Thymus (tissue), 14 donors: ENCODE measurements at places on chromosomes 13 and 19. TPM values are rescaled to one million over a fixed set of nuclear protein-coding genes. Genes with fewer than 3 reads are reported as not detected.

- H3K36me3 ChIP-seq = peaks cover 9% of the 10 kb centered on the region
- H3K4me1 ChIP-seq = peaks cover 24% of the 10 kb centered on the region
- no peak overlapping the region for H3K27ac ChIP-seq
- H3K27me3 ChIP-seq = no peaks in the 10 kb centered on the region
These were observed 74.6 kb upstream of the C13orf46 start for GRCh38 chr13:114048443-114048842.

- no peaks in the 10 kb centered on the region for H3K36me3 ChIP-seq
- H3K4me3 ChIP-seq = no peak overlapping the region
- DNase-seq = no peak
These were observed 13.0 kb downstream of the BRME1 start for GRCh38 chr19:13892870-13893269.

CDX2 gene
- 0.09 TPM for total RNA-seq

GRCh38 chr13:33308863-33309262, 23.3 kb upstream of the STARD13 start:
- H3K27me3 ChIP-seq = no peaks in the 10 kb centered on the region
- H3K4me3 ChIP-seq = no peak overlapping the region
- no peaks in the 10 kb centered on the region for H3K4me1 ChIP-seq
- no peaks in the 10 kb centered on the region for H3K36me3 ChIP-seq
- DNase-seq = no peak
- H3K27ac ChIP-seq = no peak overlapping the region

DNA sequence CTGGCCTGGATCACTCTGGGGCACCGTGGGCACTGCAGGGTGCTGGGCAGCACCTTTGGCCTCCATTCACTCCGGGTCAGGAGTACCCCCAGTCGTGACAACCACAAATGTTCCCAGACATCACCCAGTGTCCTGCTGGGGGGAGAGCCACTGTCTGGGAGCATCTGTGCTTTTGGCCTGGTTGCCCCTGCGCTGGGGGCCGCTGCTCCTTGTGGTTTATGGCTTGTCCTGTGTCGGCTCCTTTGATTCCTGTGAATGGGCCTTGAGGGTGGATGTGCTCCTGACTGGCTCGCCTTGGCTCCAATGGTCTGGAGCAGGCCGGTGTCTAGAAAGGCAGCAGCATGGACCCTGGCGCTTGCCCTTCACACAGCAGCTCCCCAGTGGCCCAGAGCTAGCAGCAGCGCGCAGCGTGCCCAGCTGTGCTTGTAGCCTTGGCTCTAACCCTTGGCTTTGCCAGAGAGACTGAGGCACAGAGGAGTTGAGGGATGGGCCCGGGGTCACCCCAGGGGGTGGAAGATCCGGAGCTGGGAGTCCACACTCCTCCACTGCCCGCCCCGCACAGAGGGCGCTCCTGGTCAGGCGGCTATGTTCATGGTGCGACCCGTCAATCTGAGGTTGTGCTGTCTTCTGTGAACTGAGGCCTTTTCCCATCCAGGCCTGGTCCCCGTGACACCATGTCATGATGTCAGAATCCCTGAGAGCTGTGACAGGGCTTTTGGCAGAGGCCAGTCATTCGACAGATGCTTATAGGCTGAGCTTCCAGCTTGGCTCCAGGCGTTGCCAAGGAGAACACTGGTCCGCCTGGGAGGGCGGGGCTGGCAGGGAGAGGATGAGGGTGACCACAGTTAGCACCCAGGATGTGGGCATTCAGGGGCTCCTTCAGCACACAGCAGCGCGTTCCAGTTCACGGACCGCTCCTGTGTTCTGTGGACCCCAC, 4.1 kb downstream of the DAZAP1 start:
- no peak overlapping the region for H3K4me3 ChIP-seq
- H3K27ac ChIP-seq = no peak overlapping the region
- DNase-seq = no peak
- H3K27me3 ChIP-seq = no peaks in the 10 kb centered on the region
- peaks cover 51% of the 10 kb centered on the region for H3K4me1 ChIP-seq

GRCh38 chr13:106407338-106407737, 128.1 kb downstream of the EFNB2 start:
- no peaks in the 10 kb centered on the region for H3K27me3 ChIP-seq
- DNase-seq = no peak
- H3K36me3 ChIP-seq = no peaks in the 10 kb centered on the region
- H3K4me1 ChIP-seq = no peaks in the 10 kb centered on the region
- no peak overlapping the region for H3K27ac ChIP-seq
- no peak overlapping the region for H3K4me3 ChIP-seq

GRCh38 chr13:86684402-86684801, 885.2 kb upstream of the SLITRK6 start:
- H3K27me3 ChIP-seq = no peaks in the 10 kb centered on the region
- H3K36me3 ChIP-seq = no peaks in the 10 kb centered on the region
- DNase-seq = no peak
- H3K4me1 ChIP-seq = no peaks in the 10 kb centered on the region

DNA sequence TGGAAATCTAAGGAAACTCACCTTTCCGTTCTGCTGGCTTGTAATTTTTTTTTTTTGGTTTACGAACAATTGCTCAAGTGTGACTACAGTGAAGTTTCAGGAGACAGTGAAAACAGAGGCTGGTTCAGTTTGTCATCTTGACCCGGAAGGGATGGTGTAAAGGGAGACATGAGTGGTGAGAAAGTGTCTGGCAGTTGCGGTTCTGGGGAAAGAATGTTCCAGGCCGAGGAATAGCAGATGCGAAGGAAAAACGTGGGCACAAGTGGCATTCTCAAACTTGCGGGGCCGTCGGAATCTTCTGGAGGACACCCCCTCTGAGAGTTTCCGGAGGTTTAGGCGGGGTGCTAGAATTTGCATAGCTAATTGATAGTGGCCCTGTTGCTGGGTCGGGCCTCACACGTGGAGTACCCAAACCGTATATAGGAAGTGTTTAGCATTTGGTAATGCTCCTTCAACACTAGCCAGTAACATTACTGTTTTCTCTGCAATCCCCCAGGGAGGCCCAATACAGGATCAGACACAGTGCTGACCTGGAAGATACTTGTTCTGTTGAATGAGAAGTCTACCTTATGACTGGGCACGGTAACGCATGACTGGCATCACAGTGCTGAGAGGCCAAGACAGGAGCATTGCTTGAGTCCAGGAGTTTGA, 2.8 kb upstream of the TNFSF9 start:
- no peak overlapping the region for H3K4me3 ChIP-seq
- peaks cover 21% of the 10 kb centered on the region for H3K27me3 ChIP-seq
- no peaks in the 10 kb centered on the region for H3K36me3 ChIP-seq
- H3K4me1 ChIP-seq = peaks cover 6% of the 10 kb centered on the region
- no peak for DNase-seq

GAPDHS gene
- 0.19 TPM for total RNA-seq

DNA sequence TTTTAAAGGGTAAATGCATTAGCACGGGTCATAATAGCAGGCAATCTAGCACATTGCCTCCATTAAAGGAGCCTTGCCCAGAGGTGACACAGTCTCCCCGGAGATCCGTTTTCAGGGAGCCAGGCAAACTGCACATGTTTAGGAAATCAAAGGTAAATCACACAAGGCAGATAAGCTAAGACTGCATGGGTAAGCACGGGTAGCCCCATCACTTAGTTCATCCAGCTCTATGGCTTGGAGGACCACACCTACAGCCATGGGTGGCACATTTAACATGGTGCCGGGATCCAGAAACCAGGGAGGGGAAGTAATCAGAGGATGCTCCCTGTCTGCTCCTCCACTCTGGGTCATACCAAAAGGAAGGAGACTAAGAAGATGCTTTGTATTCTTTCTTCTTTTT, 16.8 kb downstream of the LGALS16 start:
- H3K36me3 ChIP-seq = no peaks in the 10 kb centered on the region
- DNase-seq = no peak
- H3K4me1 ChIP-seq = no peaks in the 10 kb centered on the region
- H3K4me3 ChIP-seq = no peak overlapping the region
- H3K27ac ChIP-seq = no peak overlapping the region

- H3K36me3 ChIP-seq = peaks cover 56% of the 10 kb centered on the region
- DNase-seq = no peak
- no peak overlapping the region for H3K27ac ChIP-seq
- no peaks in the 10 kb centered on the region for H3K27me3 ChIP-seq
- H3K4me1 ChIP-seq = peaks cover 12% of the 10 kb centered on the region
- H3K4me3 ChIP-seq = no peak overlapping the region
These were observed 21.2 kb downstream of the PPP5C start for GRCh38 chr19:46368116-46368515.

DYRK1B gene
- total RNA-seq = 6.7 TPM

GRCh38 chr13:106372199-106373155, 163.0 kb downstream of the EFNB2 start:
- no peaks in the 10 kb centered on the region for H3K36me3 ChIP-seq
- H3K27ac ChIP-seq = no peak overlapping the region
- DNase-seq = no peak
- H3K4me3 ChIP-seq = no peak overlapping the region
- H3K4me1 ChIP-seq = no peaks in the 10 kb centered on the region
